ENCODE measurements at places on chromosomes 6 and 20.
A peak's percentile ranks its signal among the peaks of the same experiment; 100 is the strongest.

GRCh38 chr6:155162682-155163081 lies 101.1 kb upstream of the CLDN20 start:
- DNase-seq = no peak

DNA sequence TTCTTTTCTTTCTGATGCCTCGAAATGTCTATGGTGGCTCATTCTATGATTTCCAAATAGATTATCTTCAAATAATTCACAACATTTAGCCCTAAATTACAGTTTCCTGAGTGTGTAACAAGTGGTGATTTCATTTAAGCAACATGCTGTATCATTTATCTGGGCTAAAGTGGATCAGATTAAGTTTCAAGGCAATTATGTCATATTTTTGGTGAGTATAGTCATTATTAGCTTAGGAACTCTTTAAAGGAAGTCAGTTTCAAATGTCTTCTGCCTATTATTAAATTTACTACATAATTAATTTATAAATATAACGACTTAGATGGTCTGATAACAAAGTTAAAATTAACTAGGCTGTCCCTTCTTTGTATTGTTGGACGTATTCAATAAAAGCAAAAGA lies 847.9 kb upstream of the FLRT3 start:
- no peak for DNase-seq

- DNase-seq = no peak
Observed at GRCh38 chr6:56540232-56541029, 102.3 kb downstream of the DST start.

- no peak for DNase-seq
Observed at GRCh38 chr6:76682842-76683241, 610.4 kb upstream of the IMPG1 start.

- no peak for DNase-seq
Observed at GRCh38 chr6:132247381-132248159, 153.7 kb downstream of the MOXD1 start.

- no peak for DNase-seq
Observed at GRCh38 chr20:47379433-47380150, 23.1 kb upstream of the ZMYND8 start.

- peak; percentile 33 for DNase-seq
Observed at GRCh38 chr6:4059115-4059777, 19.7 kb downstream of the FAM217A start.

- DNase-seq = no peak
Observed at GRCh38 chr6:35043381-35044130, 97.6 kb downstream of the TCP11 start.

DNA sequence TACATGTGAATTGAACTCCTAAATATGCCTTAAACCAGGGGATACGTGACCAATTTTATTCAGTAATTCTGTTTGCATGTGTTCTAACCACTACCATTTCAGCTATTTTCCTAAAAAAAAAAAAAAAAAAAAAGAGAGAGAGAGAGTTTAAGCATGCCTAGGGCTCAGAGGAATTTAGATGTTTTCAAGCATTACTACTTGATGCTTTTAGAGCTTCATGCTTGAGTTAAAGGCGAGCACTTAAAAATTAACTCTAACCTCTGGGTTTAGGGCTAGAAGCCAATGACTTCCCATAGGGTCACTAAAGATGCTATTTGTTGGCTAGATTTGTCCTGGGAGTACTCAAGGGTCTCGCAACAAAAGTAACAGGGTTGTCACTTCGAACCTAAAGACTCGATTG lies 217.7 kb downstream of the ATXN1 start:
- DNase-seq = no peak

DNA sequence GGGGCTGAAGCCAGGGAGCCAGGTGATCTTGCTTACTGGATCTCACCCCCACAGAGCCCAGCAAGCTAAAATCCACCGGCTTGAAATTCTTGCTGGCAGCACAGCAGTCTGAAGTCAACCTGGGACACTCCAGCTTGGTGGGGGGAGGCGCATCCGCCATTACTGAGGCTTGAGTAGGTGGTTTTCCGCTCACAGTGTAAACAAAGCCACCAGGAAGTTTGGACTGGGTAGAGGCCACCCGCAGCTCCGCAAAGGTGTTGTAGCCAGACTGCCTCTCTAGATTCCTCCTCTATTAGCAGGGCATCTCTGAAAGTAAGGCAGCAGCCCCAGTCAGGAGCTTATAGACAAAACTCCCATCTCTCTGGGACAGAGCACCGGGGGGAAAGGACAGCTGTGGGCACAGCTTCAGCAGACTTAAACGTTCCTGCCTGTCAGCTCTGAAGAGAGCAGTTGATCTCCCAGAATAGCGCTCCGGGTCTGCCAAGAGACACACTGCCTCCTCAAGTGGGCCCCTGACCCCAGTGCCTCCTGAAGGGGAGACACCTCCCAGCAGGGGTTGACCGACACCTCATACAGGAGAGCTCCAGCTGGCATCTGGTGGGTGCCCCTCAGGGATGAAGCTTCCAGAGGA lies 206.3 kb upstream of the KHDRBS2 start:
- no peak for DNase-seq

DNA sequence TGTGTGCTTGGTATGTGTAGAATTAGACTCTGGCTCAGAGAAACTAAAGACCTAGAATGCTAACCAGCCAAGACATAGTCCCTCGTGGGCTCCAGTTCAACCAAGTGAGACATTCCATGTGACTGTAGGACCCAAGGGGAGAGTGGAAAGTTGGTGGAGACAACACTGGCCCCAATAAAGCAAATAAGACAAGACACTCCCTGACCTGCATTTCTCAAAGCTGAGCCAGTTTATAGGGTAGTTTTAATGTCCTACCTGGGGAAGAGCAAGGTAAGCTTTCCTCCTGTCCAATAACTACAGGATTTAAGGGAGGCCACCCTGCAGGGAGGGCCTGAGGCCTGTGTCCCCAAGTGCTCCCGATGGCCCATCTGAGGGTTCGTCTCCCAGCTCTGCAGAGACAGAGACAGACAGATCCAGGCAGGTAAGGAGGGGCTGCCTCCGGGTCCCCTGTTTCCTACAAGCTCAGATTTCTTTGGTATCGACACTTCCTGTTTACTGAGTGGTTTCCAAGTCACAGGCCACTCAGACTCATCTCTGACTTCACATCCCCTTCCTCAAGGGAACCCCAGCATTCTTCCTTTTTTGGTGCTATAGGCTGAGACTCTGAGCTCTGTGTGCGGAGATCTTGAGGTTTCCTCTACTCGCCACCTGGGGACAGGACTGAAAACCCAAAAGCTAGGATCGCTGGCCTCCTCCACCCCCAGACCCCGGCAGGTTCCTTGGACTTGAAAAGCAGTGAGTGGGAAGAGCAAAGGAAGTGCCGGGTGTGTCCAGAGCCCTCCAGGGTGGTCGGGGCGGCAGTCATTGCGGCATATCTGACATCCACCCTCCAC lies 92.4 kb downstream of the PRND start:
- DNase-seq = no peak

DNA sequence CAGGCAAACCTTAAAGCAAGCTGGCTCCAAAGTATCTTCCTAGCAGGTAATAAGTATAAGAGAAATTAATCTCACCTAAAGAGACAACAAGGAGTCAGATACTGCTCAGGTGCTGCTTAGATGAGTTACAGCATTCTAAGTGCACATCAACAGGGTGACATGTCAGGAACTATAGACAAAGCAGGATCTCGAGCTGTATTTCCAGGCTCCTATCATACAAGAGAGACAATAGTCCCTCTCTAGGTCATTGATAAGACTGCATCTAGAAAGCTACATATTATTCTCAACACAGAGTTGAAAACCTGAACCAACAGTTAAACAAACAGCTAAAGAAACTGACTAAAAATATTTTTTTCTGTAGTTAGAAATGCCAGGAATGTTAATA lies 3.9 kb downstream of the PTPRK start:
- no peak for DNase-seq

DNA sequence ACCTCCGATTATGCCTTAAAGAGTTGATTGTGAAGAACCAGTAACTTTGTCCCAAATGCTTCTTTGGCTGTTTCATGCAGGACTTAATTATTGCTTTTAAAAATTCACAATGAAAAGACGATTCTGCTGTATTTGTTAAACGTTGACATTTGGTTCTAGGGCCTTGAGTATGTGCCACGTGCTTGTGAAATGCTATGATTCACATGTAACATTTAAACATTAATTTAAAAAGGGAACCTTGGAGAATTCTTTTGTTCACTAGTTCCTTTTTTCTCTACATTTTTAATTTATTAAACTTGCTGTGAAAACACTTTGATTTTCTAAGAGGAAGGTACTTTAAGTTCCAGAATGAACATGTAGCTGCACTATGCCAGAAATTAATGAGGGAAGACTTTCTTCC lies 9.5 kb downstream of the GZF1 start:
- DNase-seq = no peak

- peak; percentile 49 for DNase-seq
Observed at GRCh38 chr6:73452107-73452461, at the start of gene CGAS. Gene CGAS, minus strand, starts transcription at chr6:73452297. Its CDS starts 116 bp downstream, at chr6:73452181.

DNA sequence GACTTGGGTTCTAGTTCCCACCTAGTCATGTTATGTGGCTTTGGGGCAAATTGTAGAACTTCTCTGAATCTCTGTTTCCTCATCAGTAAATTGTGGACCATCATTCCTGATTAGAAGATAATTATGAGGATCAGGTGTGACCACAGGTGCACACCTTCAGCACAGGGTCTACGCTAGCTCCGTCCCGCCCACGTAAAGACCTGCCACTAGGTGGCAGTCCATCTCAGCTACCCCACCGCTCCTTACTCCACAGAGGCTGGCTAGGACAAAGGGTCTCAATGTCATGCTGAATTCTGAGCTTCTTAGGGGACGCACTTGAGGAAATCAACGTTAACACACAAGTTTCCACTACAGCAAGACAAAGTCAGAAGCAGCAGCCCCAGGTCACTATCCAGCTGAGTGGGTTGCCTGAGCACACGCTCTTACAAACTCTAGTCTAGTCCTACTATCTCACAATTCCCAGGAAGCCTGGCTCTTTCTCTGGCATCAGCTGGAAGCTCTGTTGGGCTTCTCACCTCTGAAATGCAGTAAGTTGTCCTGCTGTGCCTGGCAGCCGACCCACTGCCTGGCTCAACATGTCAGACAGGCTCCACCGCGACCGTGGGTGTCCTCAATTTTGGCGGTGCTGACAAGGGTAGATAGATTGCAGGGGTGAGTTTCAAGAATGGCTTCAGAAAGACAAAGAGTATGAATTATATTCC lies 2.0 kb upstream of the PLCG1 start:
- DNase-seq = peak; percentile 76

- DNase-seq = no peak
Observed at GRCh38 chr20:40477805-40478204, 211.2 kb downstream of the MAFB start.

GRCh38 chr20:57732226-57732625 lies 22.4 kb upstream of the PMEPA1 start:
- no peak for DNase-seq

GRCh38 chr6:134375220-134375580 lies 57.3 kb upstream of the SGK1 start:
- no peak for DNase-seq

DNA sequence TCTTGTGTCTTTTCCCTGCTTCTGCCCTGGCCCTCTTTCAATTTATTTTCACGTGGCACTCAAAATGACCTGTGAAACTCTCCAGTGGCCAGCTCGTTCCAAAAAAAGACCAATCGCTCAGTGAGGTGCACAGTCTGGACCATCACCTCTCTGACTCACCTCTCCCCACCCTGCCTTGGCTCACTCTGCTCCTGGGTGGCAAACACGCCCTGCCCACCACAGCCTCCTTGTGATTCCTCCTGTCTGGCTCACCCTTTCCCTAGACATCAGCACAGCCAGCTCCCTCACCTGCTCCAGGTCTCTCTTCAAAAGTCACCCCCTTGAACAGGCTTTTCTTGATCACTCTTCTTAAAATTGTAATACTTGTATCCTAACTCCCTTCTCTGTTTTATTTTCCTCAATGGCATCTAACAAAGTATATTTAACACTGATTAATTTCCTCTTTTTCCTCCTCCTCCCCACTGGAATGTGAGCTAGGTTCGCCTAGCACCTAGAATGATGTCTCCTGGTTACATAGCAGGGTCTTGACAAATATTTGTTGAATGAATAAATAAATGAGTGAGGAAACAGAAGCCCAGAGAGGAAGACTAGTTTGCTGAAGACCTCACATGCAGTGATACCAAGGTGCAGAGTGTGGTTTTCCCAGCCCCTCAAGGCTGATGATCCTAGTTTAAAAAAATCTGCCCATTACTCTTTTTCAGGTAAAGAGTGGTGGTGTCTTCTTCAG lies 109.0 kb downstream of the GJA10 start:
- DNase-seq = no peak

GRCh38 chr6:130233330-130233729 lies 10.6 kb upstream of the SAMD3 start:
- DNase-seq = no peak

DNA sequence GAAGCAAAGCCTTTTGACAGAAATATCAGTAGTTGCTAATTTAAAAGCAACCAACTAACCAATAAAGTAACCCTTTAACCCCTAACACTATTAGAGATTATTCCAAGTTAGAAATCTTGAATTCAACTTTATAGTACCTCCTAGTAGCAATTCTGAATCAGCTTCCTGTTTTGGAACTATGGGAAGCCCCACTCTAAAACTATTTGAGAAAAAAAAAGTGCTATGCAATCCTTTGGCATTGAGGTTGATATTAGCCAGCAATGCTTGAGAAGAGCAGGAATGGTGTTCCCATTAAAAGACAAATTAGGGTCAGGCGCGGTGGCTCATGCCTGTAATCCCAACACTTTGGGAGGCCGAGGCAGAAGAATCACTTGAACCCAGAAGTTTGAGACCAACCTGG lies 306.2 kb upstream of the ZFP64 start:
- no peak for DNase-seq

GRCh38 chr6:147287869-147288271 lies 83.7 kb downstream of the STXBP5 start:
- no peak for DNase-seq

- no peak for DNase-seq
Observed at GRCh38 chr20:5328268-5328667, 11.5 kb upstream of the PROKR2 start.

DNA sequence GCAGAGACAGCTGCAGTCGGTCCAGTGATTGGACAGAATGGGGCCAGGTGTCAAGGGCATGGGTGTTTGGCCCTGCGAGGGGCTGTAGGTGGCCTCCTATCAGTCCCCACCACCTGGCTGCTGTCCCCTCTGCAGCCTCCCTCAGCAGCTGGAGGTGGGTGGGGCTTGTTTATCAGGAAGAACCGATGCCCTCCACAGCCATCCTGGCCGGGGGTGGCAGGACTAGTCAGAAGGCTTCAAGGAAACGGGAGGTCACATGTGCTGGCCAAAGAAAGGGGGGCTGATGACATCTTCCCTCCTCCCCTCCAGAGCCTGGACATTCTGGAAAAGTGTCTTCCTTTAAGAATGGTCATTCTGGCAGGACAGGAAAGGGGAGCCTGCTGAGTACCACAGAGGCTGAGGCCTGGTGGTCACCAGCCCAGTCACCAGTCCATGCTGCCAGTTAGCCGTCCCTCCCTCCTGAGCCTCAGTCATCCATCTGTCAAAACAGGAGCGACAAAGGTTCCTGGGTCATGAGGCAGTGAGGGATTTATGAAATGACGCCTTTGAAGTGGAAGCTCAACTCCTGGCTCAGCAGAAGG lies 4.1 kb downstream of the FAM210B start:
- no peak for DNase-seq

- no peak for DNase-seq
Observed at GRCh38 chr20:9218531-9218961, 149.7 kb downstream of the PLCB4 start.

GRCh38 chr20:18254615-18255014 lies 33.7 kb upstream of the ZNF133 start:
- no peak for DNase-seq

Measured in 8988T (cell line).